ENCODE measurements at places on chromosomes 5 and 9.

- DNase-seq: no peak
Observed at GRCh38 chr5:126104951-126105350, 318.3 kb upstream of the GRAMD2B start.

GRCh38 chr5:73418244-73418691, 30.3 kb downstream of the FOXD1 start:
- DNase-seq: no peak

- DNase-seq: no peak
Observed at GRCh38 chr9:86301686-86302085, 19.3 kb upstream of the ISCA1 start.

DNA sequence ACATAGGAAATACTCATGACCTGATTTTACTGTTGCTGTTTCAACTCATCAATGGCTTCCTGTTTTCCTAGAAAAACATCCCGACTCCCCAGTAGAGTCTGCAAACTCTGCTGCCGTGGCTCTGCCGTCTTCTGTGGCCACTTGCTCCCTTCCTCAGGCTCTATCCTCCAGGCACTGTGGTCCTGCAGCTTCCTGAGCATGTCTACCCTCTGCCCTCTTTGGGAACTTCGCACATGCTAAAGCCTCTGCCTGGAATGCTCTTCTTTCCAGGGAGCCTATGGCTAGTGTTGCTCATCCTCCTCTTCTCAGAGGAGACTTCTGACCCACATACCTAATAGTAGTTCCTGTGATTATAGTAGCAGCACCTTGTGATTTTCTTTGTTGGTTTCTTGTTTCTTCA, 256.9 kb downstream of the MAN2A1 start:
- no peak for DNase-seq

DNA sequence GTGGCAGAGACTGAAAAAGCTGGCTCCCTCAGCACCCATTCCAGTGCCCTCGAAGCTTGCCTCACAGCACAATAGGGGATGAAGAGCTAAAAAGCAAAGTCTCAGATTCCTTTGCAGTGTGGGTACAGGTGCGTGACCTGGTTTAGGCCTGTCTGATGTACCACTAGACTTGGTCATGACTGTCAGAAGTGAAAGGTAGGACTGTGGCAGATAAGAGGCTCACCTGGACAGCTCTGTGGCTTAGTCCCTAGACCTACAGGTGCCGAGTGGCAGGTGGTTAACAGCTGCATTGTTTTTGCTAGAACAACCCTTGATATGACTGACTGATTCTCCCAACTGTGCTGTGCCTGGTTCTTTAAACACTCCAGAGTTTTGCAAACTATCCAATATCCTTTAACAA, 14.7 kb upstream of the SFXN1 start:
- no peak for DNase-seq

DNA sequence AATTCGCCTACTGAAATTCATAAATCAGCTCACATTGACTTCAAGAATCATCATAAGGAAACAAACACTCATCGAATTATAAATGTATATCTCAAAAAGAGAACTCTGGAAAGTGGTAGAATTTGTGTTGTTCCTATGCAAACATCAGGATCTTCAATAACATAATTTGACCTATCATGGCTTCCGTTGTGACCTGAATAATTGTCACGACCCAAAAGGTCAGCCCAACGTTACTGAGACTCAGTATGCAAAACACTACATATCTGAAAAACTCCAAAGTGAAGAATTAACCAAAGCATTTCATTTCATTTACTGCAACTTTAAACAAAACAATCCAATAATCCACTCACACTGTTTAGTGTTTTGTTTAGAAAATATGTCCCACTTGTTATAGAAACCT, 1.2 kb downstream of the RAPGEF6 start:
- DNase-seq: no peak

DNA sequence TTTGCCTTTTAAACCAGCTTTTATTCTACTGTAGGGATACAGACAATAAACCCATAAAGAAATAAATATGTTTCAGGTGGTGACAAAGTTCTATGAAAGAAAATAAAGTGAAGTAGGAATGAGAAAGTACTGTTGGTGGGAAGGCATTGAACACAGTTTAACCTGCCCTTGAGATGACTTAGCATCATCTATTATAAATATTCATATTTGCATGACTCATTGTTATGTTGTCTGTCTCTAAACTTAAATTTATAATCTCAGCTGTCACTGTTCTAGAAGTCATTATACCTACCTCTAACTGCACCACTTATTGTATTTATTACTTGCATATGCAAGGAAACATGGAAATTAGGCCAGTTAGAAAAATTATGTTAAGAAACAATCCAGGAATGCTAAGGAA, 202.2 kb downstream of the CHSY3 start:
- DNase-seq: no peak

GRCh38 chr5:169757016-169757415, 119.9 kb downstream of the DOCK2 start:
- no peak for DNase-seq

DNA sequence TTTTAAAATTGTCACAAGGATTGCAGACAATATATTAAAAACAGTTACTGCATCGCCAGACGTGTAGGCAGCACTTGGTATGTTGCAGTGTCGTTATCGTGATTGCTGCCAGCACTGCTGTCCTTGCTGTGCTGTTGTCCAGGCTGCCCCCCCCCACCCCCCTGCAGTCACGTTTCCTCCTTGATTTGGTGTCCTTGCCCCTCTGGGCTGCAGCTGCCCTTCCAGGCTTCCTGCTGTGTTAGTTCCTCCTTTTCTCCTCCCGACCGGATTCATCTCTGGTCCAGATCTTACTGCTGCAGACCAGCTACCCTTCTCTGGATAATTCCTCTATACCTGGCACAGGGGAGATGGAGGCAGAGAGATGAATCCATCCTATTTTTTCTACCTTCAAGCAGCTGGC, 298.9 kb downstream of the TRIM32 start:
- DNase-seq: no peak

GRCh38 chr9:105932276-105932675, 237.9 kb downstream of the TMEM38B start:
- no peak for DNase-seq

GRCh38 chr5:180155365-180155926, 53.6 kb downstream of the RASGEF1C start:
- no peak for DNase-seq

DNA sequence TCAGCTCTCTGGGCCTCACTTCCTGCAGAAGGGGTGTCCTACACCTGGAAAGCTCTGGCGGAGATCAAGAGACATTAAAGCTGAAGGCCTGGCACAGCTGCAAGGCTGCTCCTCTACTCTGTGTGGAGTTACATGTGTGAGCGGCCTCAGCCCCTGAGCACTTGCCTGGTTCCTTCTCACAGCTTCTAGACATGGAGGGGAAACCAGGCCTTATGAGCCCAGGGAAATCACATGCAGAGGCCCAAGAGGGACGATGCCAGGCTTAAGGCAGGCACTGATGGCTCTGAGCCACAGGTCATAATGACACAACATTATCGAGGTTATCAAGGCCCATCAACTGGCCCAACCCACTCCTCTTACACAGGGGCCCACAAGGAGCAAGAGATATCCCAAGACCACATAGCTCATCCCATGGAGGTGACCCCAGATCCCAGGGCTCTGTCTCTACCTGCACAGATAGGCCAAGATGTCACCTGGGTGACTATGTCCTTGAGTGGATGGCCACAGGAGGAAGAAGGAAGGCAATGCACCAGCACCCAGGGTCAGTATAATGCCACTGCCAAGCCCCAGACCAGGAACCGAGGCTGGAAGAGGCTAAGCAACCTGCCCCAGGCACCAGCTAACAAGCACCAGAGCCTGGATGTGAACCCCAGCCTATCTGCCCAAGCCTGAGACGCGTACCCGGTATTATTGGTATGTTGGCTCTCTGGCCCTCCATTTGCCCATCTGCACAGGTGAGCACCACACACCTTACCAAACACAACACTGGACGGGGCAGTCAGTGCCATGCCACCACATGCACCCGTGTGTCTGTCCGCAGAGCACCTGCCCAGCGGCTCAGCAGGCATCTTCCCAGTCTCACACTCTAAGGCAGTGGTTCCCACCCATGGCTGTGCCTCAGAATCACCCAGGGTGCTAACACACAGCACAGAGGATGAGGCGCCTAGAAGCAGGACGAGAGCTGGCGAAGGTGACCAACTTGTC, 143.3 kb downstream of the GABBR2 start:
- DNase-seq: no peak

GRCh38 chr9:123257276-123257675, 11.1 kb downstream of the STRBP start:
- DNase-seq: no peak

DNA sequence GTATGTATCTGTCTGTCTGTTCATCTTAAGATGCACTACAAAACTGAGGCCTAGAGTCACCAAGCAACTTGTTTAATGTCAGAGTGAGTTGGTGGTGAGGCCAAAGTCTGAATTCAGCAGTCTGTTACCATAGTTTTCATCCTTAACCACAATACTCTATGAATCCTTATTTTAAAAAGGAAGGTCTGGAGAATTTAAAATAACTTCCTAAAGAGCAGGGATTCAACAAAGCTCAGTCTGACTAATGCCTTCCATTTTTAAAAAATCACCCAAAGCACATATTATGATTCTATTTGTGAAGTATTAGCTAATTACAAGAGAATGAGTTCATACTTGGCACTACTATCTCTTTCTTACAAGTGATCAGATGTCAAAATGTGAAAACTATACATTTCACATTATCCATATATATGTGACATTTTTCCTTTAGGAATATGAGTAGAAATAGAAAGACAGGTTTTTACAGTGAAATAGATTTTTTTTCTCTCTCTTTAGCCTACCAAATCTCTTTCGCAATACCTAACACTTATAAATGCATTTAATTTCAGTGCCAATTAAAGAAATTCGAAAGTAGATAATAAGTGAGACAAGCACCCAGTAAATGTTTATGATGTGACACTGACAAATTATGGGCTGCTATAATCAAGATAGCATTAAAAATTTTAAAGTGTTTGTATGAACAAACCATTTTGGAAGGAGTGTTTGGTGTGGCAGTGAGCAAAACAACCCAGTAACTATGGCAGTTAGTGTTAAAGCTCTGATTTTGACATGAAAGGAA, 102.3 kb upstream of the CDKN2B start:
- no peak for DNase-seq

DNA sequence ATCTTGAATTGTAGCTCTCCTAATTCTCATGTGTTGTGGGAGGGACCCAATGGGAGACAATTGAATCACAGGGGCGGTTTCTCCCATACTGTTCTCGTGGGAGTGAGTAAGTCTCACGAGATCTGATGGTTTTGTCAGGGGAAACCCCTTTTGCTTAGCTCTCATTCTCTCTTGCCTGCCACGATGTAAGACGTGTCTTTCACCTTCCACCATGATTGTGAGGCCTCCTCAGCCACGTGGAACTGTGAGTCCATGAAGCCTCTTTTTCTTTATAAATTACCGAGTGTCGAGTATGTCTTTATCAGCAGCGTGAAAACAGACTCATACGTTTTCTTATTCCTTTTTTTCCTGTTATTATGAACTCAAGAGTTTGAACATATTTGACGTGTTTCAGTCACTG, 39.1 kb downstream of the RETREG1 start:
- DNase-seq: no peak

GRCh38 chr5:44099643-44100042, 289.6 kb downstream of the FGF10 start:
- no peak for DNase-seq

DNA sequence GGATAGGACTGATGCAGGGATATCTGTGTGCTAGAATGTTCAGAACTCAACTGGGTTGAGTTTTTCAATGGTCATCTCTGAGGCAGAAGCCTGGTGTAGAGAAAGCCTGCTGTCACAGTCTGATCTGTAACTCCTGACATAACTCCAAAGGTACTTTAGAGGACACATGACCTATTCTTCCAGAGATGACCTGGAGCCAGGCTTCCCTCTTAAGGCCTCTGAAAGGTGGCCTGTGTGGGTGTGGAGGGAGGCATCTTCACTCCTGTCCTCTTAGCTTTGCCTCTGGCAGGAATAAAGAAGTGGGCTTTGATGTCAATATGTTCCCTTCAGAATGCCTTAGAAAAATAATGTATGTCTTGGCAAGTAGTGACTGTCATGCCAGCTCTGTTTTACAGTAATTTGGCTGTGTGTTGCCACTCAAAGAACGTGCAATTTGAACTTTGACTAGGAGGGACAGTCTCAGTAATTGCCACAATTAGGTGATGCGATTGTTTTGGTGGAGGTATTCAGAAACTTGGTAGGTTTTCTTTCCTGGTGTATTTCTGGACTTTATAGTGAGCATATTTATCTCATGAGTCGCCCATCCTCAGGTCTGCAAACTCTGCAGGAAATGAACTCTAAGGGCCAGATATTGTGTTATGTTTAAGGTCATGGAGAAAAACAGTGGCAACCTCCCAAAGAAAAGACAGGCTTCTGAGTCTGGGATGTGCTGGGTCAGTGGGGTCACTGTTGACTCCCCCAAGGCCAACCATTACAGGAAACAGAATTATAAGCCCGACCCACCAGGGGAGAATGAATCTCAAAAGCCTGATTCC, 3.2 kb upstream of the C5orf63 start:
- no peak for DNase-seq

GRCh38 chr5:73442231-73442811, 6.3 kb downstream of the FOXD1 start:
- no peak for DNase-seq

GRCh38 chr5:2575292-2575691, 176.2 kb downstream of the IRX2 start:
- no peak for DNase-seq

DNA sequence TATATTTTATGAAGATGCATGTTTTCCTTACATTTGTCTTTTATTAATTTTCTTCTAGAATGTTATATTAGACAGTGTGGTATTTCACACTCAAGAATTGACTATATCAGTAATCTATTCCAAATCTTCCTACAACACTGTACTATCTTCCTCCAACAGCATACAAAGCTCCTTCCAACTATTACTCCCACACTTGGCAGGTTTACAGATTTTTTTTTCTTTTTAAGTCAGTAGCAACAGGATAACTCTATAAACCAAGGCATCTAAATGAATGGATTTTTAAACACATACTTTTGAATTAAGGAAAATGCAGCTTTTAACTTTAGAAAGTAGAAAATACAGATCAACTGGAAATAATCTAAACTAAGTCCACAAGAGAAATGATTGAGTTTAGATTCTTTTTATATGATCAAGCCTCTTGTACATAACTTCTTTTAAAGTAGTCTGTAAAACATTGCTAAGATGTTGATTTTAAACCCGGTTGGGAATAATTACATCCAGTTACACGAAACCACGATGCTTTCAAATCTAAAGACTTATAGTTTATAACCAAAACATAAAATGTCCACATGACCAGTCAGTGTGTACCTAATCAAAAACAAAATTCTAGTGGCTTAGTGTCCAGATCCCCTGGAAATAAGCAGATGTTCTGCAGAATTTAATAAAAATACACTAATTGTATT, 281.6 kb downstream of the ADAMTS6 start:
- peak; percentile 22 for DNase-seq

DNA sequence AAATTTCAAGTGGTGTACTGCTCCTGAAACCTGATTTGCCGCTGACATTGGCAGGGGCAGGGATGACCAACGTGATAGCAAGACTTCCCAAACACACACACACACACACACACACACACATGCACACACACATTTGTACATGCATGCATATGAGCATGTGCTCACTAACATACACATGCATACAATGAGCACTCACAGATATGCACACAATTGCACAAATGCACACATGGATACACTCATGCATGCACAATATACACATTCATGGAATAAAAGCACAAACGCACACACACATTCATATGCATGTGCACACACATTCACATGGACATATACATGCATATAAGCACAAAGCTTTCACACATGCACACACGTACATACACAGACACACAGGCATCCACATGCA, 181.2 kb upstream of the ZNF618 start:
- DNase-seq: no peak

GRCh38 chr9:129146441-129146941, 31.6 kb downstream of the IER5L start:
- DNase-seq: no peak

- DNase-seq: peak; percentile 49
Observed at GRCh38 chr5:73188764-73189531, 16.0 kb downstream of the TMEM174 start.
